CD4-positive, alpha-beta T cell (primary cell): ENCODE measurements at places on chromosomes 12 and 14.

DNA sequence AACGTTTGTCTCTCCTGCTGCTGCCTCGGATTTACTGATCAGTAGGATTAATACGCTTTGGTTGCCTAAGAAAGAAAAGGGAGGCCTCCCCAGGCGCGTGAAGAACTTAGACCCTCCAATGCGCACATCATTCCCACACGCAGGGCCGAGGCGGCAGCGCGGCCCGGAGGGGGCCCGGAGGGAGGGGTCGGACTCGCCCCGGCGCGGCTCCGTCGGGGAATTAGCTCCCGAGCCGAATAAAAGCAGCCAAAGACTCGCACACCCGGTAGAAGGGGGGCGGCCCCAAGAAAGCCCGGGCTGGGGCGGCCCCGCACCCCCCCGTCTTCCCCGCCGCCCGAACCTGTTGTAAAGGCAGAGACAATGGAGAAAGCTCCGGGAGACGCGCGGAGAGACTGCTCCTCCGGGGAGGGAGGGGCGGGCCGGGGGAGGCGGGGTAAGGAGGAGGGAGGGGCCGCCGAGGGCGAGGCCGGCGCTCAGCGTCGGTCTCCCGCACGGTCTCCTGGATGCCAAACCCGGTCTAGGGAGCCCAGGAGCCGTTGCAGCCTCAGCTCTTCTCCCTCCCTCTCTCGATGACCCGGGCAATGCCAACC lies at the start of gene NELL2:
Gene NELL2 (minus strand): TSS at position 362 of the 590 bp plus-strand sequence. CDS start 446 bp downstream, outside the sequence.
- DNase-seq = peak; percentile 61

DNA sequence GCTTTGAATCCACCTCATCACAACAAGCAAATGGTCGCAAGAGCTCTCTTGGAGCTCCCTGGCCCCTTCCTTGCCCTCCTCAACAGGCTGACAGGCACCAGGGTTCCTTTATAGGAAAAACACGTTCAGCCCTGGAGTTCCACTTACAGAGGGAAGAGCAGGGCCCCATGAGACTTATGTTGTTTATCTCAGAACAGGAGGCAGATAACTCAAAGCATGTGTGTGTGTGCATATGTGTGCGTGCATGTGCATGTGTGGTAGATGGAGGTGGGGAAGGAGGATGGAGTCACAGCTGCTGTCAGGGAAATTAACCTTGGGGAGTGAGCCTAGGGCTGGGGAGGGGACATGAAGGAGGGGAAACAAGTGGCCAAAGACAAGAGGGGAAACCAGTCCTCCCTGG lies 138.1 kb downstream of the DPF3 start:
- DNase-seq = no peak

DNA sequence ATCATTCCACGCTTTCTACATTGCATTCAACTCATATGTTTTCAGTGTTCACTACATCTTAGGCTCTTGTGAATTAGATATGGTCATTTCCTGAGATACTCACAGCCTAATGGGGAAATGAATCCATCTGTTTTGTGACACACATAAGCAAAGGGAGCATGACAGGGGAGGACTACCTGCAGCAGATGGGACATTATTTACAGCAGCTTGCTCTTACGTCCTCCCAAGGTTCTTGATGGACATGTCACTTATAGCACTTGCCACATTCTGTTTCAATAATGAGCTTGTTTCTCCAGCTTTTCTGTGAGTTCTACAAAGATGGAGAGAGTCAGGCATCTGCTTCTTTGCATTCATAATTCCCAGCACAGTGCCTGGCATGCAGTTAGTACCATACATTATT lies 1509.6 kb upstream of the TMEM132C start:
- DNase-seq = no peak

- DNase-seq = no peak
These were observed 6.4 kb downstream of the NKX2-1 start for GRCh38 chr14:36513451-36514277.

DNA sequence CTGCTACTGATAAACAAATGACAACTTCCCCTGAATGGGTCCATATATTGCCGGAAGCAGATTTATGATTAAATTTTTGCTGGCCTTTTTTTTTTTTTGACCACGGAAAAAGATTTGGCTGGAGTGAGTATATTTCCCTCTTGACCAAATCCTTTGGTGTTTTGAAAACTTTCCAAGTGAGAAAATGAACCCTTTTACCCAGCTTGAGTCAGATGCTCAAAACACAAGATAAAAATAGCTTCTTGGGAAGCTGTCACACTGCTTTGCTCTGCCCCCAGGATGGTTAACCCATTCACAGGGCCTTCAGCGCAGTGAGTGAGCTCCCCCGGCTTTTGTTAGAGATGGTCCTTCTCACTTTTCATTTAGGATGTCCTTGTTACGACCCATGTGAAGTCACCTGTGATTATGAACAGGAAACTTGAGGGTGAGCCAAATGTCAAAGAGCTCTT lies 224.3 kb downstream of the PELI2 start:
- no peak for DNase-seq

- no peak for DNase-seq
These were observed 1441.4 kb downstream of the AACS start for GRCh38 chr12:126506426-126507182.

- no peak for DNase-seq
These were observed 14.4 kb downstream of the TRHDE start for GRCh38 chr12:72286526-72286925.

DNA sequence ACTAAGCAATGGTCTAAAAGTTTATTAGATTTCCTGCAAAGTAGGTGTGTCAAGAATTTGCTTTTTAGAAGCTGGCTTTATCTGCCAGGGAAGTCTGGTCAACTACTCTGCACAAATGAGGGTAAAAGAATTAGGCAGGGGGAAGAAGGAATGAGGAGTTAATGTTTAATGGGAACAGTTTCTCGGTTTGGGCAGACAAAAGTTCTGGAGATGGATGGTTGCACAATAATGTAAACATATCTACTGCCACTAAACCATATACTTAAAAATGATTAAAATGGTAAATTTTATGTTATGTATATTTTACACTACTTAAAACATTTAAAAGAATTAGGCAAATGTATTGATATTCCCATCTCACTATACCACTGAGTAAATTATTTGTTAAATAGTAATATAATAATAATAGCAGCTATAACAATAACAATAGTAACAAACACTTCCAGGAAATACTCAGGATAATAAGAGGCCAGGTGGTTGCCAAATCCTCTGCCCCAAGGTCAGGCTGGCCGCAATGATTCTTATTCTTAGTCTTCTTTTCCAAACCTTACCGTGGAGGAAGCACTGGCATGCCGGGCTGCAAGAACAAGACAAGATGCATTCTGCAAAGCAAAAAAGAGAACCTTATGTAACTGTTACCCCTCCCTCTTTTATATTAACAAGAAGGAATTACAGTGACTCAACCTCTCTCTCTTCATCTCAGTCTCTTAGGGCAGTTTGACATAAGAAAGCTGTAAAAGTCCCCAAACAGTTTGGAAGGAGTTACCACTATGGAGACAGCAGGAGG lies 13.9 kb downstream of the CS start:
- no peak for DNase-seq

DNA sequence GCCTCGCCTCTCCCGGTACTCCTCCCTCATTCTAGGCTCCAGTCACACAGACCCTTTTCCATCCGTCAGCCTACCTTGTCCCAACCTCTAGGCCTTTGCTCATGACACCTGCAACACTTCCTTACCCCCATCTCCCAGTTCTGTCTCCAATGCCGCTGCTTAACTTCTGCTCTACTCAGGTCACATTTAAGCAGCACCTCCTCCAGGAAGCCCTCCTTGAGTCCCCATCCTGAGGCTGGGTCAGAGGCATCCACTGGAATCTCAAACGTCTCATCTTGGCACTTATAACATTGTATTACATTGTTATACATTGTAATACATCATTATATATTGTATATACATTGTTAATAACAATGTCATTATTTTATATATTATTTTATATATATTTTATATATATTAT lies 32.8 kb downstream of the RASAL1 start:
- no peak for DNase-seq

GRCh38 chr12:108811411-108812180 lies 45.8 kb downstream of the SSH1 start:
- DNase-seq = no peak

GRCh38 chr14:53619691-53620231 lies 336.9 kb downstream of the BMP4 start:
- DNase-seq = no peak

DNA sequence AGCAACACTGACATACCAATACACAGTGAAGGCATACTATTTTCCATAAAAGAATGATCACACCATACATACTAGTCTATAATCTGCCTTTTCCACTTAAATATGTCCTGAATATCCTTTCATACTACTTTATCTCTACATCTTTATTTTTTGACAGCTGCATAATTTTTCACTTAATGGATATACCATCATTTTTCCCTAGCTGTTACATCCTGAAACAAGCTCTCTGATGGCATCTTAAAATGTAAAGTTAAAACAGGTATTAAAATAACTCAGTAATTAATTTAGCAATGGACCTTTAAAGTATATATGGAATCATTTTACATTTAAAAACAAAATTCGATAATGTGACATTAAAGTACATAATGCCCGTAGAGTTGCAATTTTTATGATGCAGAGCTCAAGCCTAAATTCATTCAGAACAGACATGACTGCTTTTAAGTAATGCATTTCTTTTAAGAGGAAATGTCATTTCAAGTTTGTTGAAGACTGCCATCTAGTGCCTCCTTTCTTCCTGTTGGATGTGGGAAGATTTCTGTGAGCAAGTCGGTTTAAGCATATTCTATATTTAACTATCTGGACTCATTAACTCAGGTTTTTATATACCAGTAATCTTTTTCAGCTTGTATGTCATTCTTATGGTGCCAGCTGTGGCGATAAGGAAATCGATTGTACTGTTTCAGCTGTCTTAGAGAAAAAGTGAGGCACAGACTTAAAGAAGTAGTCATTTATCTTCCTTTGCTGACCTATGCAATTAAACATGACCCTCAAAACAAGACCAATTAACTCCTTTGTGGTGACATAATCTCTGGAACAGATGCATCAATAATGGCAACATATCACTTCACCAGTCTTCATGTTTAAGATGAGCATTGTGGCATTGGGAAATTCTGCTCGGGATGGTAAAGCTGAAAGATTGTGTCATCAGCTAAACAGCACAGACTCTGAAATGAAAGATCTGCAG lies 20.3 kb downstream of the PRICKLE1 start:
- no peak for DNase-seq

DNA sequence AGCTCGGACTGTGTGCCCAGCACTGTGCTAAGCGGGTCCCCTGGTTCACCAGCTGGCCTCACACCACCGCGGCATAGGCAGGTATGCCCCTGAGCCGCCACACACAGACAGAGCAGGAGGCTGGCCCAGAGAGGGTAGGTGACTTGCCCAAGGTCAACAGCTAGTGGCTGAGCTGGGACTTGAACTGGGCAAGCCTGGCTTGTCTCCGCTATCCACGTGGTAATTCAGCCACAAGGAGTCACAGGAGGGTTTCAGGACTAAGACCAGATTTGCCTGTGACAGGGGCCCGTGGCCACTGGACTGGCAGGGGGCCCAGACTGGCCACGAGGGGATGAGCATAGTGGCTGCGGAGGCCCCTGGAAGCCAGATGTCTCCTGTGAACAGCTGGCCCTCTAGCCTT lies 47.7 kb downstream of the NCOR2 start:
- DNase-seq = no peak
